Bronchial epithelial cell (primary cell): ENCODE measurements at places on chromosomes 7 and 10. TPM values are rescaled to one million over a fixed set of nuclear protein-coding genes. Genes with fewer than 3 reads are reported as not detected.

Gene LIPM
- total RNA-seq, result not detected in 2 replicates

GRCh38 chr7:81419731-81420130 is 350.1 kb downstream of the HGF start:
- DNase-seq, result no peak

DNA sequence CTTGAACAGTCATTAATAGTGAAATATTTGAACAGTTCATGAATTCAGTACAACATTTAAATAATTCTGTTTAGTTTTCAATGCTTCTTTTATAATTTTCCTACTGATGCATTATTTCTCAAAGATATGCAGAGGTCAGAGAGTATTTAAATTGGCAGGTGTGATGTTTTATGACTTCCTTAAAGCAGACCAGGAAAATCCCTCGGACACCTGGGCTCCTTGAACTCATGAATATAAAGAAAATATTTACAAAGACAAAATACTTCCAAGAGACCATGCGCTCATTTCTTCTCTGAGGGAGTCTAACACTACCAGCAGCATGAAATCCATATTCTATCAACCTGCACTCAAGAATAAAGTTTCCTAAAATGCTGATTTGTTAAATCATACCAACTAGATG is 127.6 kb downstream of the IPMK start:
- no peak for DNase-seq

GRCh38 chr7:35695473-35695850 is 527 bp upstream of the HERPUD2 start:
- peak; percentile 39 for DNase-seq

DNA sequence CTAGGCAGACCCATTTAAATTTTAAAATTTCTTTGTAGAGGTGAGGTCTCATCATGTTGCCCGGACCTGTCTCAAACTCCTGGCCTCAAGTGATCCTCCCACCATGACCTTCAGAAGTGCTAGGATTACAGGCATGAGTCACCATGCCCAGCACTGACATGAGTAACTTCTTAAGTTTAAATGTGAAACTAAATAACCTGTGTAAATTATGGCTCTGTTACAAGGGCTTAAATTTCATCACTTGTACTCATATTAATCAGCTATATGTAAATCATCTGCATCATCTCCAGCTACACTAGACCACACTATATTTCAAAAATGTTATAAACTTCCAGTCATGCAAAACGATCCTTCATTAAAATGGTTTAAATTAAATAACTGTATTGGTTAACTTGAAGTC is 56.1 kb downstream of the ATAD1 start:
- DNase-seq, result peak; percentile 95

Gene CALML5
- total RNA-seq, result 0.79 and 4.4 TPM in 2 replicates

Gene ATP6V0A4
- not detected in 2 replicates for total RNA-seq

Gene KIF11
- total RNA-seq, result 1.1 and 1.3 TPM in 2 replicates
